ENCODE measurements at places on chromosomes 5 and 9. TPM values are rescaled to one million over a fixed set of nuclear protein-coding genes. Genes with fewer than 3 reads are reported as not detected.

- no peak for DNase-seq
Measured at GRCh38 chr9:121398374-121398773, 28.3 kb upstream of the STOM start.

DNA sequence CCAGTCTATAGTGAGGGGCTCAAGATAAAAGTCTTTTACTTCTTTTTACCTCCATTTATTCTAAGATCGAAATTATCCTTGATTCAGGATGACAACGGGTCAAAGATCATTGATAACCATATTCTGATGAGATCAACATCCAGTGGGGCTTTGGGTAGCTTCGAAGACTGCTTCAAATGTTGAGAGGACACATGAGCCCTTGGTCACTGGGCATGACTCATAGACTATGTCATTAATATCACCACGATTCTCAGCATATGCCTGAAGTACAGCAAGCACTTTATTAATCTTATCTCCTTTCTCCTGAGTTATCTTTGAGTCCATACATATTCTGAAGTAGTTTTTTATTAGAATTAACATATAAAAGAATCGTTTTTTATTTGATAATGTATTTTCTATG, 117.1 kb upstream of the DAB2 start:
- DNase-seq, result no peak

DNA sequence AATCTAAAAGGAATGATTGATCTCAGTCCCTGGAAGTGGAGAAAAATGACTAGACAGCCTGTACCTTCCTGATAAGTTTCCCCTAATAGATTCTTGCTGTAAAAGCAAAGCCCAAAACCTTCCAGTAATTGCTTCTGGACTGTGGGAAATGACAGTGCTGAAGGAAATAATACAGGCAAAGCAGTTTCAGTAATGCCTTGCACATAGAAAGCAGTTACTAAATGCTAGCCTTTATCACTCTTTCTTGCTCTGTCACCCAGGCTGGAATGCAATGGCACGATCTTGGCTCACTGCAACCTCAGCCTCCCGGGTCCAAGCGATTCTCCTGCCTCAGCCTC, 50.3 kb downstream of the MAP1B start:
- no peak for DNase-seq

GRCh38 chr5:110880413-110880812, 141.6 kb downstream of the SLC25A46 start:
- DNase-seq, result no peak

DNA sequence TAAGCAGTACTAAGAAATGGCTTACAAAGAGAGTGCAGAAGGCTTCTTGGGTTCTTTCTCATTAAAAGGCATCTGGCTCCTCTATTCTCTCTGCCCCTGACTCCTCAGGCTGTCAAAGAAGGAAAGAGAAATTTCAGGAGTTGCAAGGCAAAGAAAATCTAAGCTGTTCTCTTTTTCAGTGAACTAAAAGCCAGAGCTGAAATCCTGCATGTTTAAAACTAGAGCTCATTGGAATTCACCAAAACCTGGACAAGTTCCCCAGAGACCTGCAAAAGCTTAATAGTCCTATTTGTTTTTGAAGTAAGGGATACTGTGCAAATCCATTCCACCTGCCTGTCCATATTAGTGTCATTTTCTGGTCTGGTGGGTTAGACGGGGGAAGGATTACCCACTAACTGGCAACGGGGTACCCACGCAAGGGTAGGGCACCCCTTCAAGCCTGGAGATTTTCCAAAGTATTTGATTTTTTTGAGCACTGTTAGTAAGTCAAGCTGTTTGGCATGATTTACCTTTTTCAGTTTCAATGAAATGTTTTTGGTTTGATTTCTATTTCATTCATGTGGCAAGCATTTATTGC, 179.3 kb downstream of the FSTL4 start:
- DNase-seq, result no peak

- DNase-seq, result no peak
Measured at GRCh38 chr9:16243798-16244197, 626.7 kb downstream of the BNC2 start.

TNPO1 gene
- 112 TPM for total RNA-seq
